Osteocyte (in vitro differentiated cells): ENCODE measurements at places on chromosomes 5 and 9. TPM values are rescaled to one million over a fixed set of nuclear protein-coding genes. Genes with fewer than 3 reads are reported as not detected.

Gene FAM169A
- total RNA-seq: 2.7 and 3.6 TPM in 2 replicates

DNA sequence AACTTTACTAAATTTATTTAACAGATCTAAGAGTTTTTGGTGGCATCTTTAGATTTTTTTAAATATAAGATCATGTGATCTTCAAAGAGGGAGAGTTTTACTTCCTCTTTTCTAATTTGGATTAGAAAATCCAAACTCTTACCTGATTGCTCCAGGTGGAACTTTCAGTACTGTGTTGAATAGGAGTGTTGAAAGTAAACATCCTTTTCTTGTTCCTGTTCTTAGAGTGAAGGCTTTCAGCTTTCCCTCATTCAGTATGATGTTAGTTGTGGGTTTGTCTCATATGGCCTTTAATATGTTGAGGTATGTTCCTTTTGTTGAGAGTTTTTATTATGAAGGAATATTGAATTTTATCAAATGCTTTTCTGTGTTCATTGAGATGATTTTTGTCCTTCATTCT lies 650.0 kb upstream of the SGCD start:
- H3K27ac ChIP-seq: no peak overlapping the region
- no peaks in the 10 kb centered on the region for H3K27me3 ChIP-seq
- no peaks in the 10 kb centered on the region for H3K4me1 ChIP-seq
- no peak overlapping the region for H3K4me3 ChIP-seq
- no peaks in the 10 kb centered on the region for H3K36me3 ChIP-seq

DNA sequence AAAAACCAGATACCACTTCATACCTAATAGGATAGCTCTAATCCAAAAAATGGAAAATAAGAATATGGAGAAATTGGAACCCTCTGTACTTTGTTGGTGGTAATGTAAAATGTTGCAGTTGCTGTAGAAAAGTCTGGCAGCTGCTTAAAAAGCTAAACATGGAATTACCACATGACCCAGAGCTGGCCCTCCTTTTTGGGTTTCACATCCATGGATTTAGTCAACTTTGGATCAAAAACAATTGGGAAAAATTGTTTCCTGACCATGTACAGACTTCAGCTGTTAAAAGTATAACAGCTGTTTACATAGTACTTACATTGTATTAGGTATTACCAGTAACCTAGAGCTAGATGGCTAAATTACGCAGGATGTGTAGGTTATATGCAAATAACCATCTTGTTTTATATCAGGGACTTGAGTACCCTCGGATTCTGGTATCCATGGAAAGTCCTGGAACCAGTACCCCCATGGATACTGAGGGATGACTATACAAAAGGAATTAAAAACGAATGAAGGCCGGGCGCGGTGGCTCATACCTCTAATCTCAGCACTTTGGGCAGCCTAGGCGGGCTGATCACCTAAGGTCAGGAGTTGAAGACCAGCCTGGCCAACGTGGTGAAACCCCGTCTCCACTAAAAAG lies 15.8 kb downstream of the DNAJA1 start:
- H3K27ac ChIP-seq: no peak overlapping the region
- H3K27me3 ChIP-seq: no peaks in the 10 kb centered on the region
- no peak for DNase-seq
- H3K4me3 ChIP-seq: no peak overlapping the region
- peaks cover 37% of the 10 kb centered on the region for H3K36me3 ChIP-seq

DNA sequence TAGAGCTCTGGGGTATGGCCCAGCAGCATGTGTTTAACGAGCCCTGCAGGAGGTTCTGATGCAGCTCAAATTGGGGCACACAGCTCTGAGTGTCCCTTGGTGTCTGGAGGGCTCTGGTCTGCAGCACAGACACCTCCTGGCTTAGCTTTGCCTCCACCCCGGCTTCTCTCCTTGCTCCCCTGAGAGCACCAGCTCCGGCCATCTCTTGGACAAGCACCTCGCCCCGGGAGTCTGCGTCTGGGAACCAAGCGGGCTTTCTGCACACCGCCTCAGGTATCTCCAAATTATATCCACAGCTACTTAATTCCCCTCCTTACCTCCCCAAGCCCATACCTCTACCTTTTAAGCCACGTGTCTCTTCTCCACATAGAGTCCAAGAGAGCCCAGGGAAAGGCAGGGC lies 83.7 kb upstream of the IRX4 start:
- no peaks in the 10 kb centered on the region for H3K27me3 ChIP-seq
- peak; percentile 76 for DNase-seq
- H3K4me1 ChIP-seq: no peaks in the 10 kb centered on the region
- H3K27ac ChIP-seq: no peak overlapping the region
- H3K36me3 ChIP-seq: no peaks in the 10 kb centered on the region
- no peak overlapping the region for H3K4me3 ChIP-seq

- no peak for DNase-seq
- no peak overlapping the region for H3K4me3 ChIP-seq
- peaks cover 28% of the 10 kb centered on the region for H3K27me3 ChIP-seq
- H3K4me1 ChIP-seq: no peaks in the 10 kb centered on the region
Observed at GRCh38 chr9:83034026-83034425, 28.9 kb downstream of the RASEF start.

Gene ATP10B
- total RNA-seq: not detected in 2 replicates

- peaks cover 1% of the 10 kb centered on the region for H3K36me3 ChIP-seq
- DNase-seq: no peak
- peaks cover 3% of the 10 kb centered on the region for H3K4me1 ChIP-seq
- H3K27ac ChIP-seq: no peak overlapping the region
- no peaks in the 10 kb centered on the region for H3K27me3 ChIP-seq
- H3K4me3 ChIP-seq: no peak overlapping the region
Observed at GRCh38 chr5:58108511-58108910, 351.4 kb downstream of the PLK2 start.

- H3K4me3 ChIP-seq: peak overlapping the region; percentile 86
- no peak for DNase-seq
- peaks cover 62% of the 10 kb centered on the region for H3K4me1 ChIP-seq
Observed at GRCh38 chr5:151154931-151155774, 2.4 kb downstream of the ANXA6 start.

DNA sequence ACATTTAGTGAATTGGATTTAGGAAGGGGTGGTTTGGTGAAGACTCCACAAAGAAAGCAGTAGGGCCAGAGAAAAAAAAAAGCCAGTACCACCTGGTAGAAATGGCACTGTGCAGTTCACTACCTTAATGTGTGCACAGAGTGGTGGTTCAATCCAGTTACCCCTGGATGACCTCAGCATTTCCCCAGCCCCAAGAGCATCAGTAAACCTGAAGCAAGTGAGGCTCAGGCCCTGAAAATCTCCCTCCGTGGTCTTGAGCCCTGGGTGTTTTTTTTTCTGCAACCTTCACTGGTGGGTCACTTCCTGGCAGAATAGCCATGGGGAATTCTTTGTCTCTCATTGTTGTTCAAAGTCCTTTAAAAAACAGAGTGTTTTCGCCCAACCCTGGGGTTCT lies 202.9 kb downstream of the GADD45G start:
- no peaks in the 10 kb centered on the region for H3K27me3 ChIP-seq
- peaks cover 48% of the 10 kb centered on the region for H3K4me1 ChIP-seq
- no peak overlapping the region for H3K4me3 ChIP-seq
- peak; percentile 34 for DNase-seq
- no peaks in the 10 kb centered on the region for H3K36me3 ChIP-seq

DNA sequence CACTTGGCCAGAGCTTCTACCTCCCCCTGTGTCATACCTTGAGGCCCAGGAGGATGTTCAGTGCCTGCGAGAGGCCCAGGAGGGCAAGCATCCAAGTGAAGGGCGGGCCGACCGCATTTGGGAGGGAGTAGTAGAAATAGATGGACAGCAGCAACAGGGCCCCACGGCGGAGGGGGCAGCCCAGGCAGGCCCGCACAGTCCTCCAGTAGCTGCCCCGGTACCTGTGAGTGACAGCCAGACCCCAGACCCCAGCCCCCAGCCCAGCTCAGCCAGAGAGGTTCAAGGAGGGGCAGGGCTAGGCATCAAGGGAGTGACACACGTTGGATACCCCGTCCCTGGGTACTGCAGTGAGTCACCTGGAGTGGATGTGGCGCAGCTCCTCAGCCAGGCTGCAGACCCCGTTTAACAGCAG lies 1.4 kb downstream of the STING1 start:
- H3K27ac ChIP-seq: peak overlapping the region; percentile 60
- H3K4me3 ChIP-seq: peak overlapping the region; percentile 70
- H3K4me1 ChIP-seq: peaks cover 27% of the 10 kb centered on the region

- peaks cover 45% of the 10 kb centered on the region for H3K36me3 ChIP-seq
- H3K4me3 ChIP-seq: no peak overlapping the region
Observed at GRCh38 chr9:87564791-87565241, 67.1 kb downstream of the DAPK1 start.

- H3K27me3 ChIP-seq: no peaks in the 10 kb centered on the region
- H3K36me3 ChIP-seq: no peaks in the 10 kb centered on the region
- peak overlapping the region; percentile 90 for H3K27ac ChIP-seq
- peak overlapping the region; percentile 89 for H3K4me3 ChIP-seq
Observed at GRCh38 chr9:96417051-96417586, 1.1 kb downstream of the ZNF367 start.

DNA sequence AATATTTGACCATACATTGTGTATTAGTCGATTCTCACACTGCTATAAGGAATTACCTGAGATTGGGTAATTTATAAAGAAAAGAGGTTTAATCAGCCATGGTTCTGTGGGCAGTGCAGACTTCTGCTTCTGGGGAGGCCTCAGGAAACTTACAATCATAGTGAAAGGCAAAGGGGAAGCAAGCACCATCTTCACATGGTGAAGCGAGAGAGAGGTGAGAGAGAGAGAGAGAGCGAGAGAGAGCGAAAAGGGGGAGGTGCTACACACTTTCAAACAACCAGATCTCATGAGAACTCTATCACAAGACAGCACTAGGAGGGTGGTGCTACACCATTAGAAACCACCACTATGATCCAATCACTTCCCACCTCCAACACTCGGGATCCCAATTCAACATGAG lies 4.1 kb upstream of the GRAMD2B start:
- H3K4me3 ChIP-seq: no peak overlapping the region
- DNase-seq: no peak
- no peaks in the 10 kb centered on the region for H3K36me3 ChIP-seq
- H3K27ac ChIP-seq: no peak overlapping the region
- H3K27me3 ChIP-seq: no peaks in the 10 kb centered on the region
- peaks cover 36% of the 10 kb centered on the region for H3K4me1 ChIP-seq

Gene KDM3B
- 65.2 and 67.4 TPM in 2 replicates for total RNA-seq

- no peaks in the 10 kb centered on the region for H3K36me3 ChIP-seq
- H3K4me3 ChIP-seq: no peak overlapping the region
- DNase-seq: no peak
- peaks cover 63% of the 10 kb centered on the region for H3K27me3 ChIP-seq
- peaks cover 4% of the 10 kb centered on the region for H3K4me1 ChIP-seq
Observed at GRCh38 chr5:111228520-111229220, 4.5 kb downstream of the CAMK4 start.

DNA sequence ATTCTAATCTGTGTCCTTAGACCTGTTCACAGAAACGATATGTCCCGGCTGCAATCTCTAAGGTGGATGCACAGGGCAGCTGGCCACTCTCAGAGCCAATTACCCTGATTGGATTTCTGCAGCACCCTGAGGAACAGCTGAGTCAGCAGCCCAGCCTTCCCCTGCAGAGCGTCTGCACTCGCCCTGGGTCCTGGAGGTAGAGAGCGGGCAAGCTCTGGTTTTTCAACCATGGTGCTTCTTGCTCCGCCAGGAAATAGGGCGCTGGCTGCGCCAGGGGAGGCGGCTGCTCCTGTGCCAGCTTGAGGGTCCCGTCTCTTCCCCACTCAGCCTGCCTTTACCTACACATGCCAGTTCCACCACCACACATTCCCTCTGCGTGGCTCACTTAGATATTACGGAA lies 19.2 kb downstream of the NDUFS6 start:
- H3K4me1 ChIP-seq: no peaks in the 10 kb centered on the region
- H3K27ac ChIP-seq: no peak overlapping the region

Gene GLRA1
- total RNA-seq: not detected in 2 replicates

Gene PDE6A
- total RNA-seq: not detected in 2 replicates

- peaks cover 3% of the 10 kb centered on the region for H3K36me3 ChIP-seq
- H3K4me3 ChIP-seq: no peak overlapping the region
- peaks cover 2% of the 10 kb centered on the region for H3K4me1 ChIP-seq
Observed at GRCh38 chr5:173028811-173029327, 27.3 kb upstream of the CREBRF start.

DNA sequence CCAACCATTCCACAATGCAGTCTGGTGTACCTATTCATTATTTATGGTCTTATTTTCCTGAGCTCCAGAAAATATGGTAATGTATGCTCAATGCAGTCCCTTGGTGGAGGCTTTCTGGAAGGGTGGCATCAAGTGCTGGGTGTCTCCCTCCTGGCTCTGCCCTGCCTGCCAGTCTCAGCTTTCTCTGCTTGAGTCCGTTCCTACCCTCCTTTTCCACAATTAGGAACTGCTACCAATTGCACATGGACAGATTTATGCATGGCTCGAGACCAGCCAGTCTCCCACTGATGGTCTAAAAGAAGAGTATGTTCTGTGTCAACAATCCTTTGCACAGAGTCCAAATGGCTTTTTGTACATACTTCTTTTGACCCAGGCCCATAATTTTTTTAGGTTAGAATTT lies 189.8 kb downstream of the TLE1 start:
- no peaks in the 10 kb centered on the region for H3K36me3 ChIP-seq
- H3K4me3 ChIP-seq: no peak overlapping the region
- H3K27me3 ChIP-seq: peaks cover 21% of the 10 kb centered on the region
- DNase-seq: no peak
- H3K27ac ChIP-seq: peak overlapping the region; percentile 68
- peaks cover 19% of the 10 kb centered on the region for H3K4me1 ChIP-seq

Gene PCDHA9
- 1.7 and 1.8 TPM in 2 replicates for total RNA-seq

Gene MAMDC4
- 7.4 and 9.4 TPM in 2 replicates for total RNA-seq

Gene PCDHB13
- 2.2 and 2.4 TPM in 2 replicates for total RNA-seq

Gene PCYOX1L
- total RNA-seq: 7.7 TPM in 2 replicates

- peak overlapping the region; percentile 47 for H3K4me3 ChIP-seq
- peaks cover 24% of the 10 kb centered on the region for H3K4me1 ChIP-seq
- no peak overlapping the region for H3K27ac ChIP-seq
- DNase-seq: no peak
- H3K27me3 ChIP-seq: peaks cover 2% of the 10 kb centered on the region
Observed at GRCh38 chr5:159972538-159973362, 36.2 kb upstream of the TTC1 start.

GRCh38 chr9:69980041-69980440 lies 63.6 kb upstream of the MAMDC2 start:
- H3K27me3 ChIP-seq: no peaks in the 10 kb centered on the region
- no peak for DNase-seq
- H3K27ac ChIP-seq: no peak overlapping the region
- H3K4me3 ChIP-seq: no peak overlapping the region

Gene EPB41L4B
- 17.3 and 19.3 TPM in 2 replicates for total RNA-seq

DNA sequence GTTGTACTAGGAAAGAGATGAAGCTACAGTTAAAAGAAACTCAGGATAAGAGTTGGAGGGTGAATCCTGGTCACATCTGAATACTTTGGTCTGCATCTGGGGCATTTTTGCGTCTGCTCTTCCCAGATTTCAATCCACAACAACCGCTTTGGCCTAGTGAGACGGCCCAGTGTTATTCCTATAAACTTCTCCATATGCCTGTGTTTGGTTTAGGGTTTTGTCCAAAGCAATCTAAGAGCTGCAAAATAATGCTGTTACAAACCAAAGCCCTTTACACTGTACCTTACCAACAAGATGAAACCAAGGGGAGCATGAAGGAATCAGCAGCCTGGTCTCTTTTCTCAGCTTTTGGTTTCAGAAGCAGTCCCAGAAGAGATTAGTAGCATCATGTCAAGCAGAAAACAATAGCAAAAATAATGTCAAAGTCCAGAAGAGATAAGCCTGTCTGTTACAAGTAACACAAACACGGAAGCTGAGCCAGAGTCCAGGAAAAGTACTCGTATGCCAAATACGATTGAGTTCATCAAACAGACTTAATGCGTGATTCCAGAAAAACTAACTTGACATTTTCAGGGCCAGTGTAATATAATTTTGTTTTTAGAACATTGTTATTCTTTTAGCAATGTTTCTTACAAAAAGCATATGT lies 379.9 kb upstream of the ACO1 start:
- H3K27ac ChIP-seq: no peak overlapping the region
- no peaks in the 10 kb centered on the region for H3K27me3 ChIP-seq
- no peaks in the 10 kb centered on the region for H3K36me3 ChIP-seq
- H3K4me1 ChIP-seq: no peaks in the 10 kb centered on the region
- H3K4me3 ChIP-seq: no peak overlapping the region

Gene ECM2
- 53.3 and 56.0 TPM in 2 replicates for total RNA-seq
